ENCODE measurements at places on chromosomes 7 and 10.

- no peak for DNase-seq
Measured at GRCh38 chr7:123054357-123055133, 59.0 kb upstream of the TAS2R16 start.

GRCh38 chr7:93933156-93933555 is 11.6 kb downstream of the GNG11 start:
- DNase-seq: no peak

GRCh38 chr10:63431962-63432797 is 33.6 kb downstream of the JMJD1C start:
- no peak for DNase-seq

DNA sequence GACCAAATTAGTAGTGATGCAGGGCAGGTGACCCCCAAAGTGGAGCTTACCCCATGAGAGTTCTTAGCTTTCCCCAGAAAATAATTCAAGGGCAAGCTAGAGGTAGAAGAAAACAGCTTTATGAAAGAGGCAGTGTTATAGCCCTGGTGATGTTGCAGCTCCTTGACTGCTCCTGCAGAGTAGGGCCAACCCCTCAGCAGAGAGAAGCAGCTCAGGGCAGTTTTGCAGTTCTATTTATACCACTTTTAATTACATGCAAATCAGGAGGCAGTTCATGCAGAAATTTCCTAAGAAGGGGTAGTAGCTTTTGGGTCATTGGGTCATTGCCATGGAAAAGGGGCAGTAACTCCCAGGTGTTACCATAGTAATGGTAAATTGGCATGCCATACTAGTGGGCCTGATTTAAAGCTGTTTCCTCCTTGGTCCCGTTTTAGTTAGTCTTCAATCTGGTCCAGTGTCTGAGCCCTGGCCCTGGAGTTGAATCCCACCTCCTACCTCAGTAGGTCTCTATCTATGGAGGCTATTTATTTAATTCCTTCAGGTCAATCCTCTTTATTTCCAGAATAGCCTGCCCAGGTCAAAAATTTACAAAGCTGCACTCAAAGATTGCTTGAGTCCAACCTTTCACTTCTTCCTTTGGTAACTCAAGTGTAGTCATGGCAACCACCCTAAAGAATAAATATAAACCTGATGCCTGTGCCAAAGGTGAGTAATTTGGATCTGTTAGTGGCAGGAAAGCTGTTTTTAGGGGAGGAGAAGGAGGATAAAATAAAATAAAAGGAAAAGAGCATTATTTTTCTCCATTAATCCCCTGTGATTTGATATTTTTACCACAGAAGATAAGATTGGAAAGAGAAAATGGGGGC is 29.5 kb downstream of the PLXDC2 start:
- no peak for DNase-seq

DNA sequence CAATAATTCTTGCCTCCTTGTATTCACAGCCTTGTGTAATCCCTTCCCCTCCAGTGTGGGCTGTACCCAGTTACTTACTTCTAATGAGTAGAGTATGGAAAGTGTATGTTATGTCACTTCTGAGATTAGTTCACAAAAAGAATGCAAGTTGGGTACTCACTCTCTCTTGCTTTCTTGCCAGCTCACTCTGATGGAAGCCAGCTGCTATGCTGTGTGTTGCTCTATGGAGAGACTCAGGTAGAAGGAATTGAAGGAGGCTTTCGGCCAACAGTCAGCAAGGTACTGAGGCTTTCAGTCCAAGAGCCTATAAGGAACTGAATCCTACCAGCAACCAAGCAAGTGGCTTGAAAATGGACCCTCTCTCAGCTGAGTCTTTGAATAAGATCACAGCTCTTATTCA is 9.7 kb upstream of the BICC1 start:
- DNase-seq: no peak

- DNase-seq: peak; percentile 25
Measured at GRCh38 chr7:23467291-23467805, 2.9 kb downstream of the IGF2BP3 start.

- DNase-seq: no peak
Measured at GRCh38 chr7:37920305-37920848, at the start of gene EPDR1. TSS of gene EPDR1 (plus strand) at chr7:37920640. CDS start at chr7:37920940, 300 bp downstream.

GRCh38 chr7:86778271-86778670 is 134.6 kb downstream of the GRM3 start:
- DNase-seq: no peak

GRCh38 chr7:67018940-67019339 is 22.3 kb downstream of the TYW1 start:
- DNase-seq: no peak

- no peak for DNase-seq
Measured at GRCh38 chr10:120483651-120484301, 26.7 kb downstream of the PLPP4 start.

DNA sequence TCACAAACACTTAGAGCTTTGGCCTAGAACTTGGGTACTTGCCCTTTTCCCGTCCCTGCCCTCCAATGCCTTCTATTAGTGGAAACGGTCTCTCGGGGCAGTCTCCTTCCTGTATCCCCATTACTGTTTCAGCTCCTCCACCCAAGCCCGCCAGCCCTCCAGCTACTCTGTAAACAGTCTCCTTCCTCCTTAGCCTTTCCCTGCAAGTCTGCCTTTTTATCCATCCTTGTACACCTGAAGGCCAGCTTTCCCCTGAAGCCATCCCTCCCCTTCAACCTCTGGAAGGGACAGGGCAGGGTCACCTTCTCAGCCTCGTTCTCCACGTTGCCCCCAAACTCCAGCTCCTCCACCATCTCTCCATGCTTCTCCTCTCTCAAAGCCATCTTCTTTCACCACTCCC is 108.1 kb upstream of the ZNF746 start:
- no peak for DNase-seq

DNA sequence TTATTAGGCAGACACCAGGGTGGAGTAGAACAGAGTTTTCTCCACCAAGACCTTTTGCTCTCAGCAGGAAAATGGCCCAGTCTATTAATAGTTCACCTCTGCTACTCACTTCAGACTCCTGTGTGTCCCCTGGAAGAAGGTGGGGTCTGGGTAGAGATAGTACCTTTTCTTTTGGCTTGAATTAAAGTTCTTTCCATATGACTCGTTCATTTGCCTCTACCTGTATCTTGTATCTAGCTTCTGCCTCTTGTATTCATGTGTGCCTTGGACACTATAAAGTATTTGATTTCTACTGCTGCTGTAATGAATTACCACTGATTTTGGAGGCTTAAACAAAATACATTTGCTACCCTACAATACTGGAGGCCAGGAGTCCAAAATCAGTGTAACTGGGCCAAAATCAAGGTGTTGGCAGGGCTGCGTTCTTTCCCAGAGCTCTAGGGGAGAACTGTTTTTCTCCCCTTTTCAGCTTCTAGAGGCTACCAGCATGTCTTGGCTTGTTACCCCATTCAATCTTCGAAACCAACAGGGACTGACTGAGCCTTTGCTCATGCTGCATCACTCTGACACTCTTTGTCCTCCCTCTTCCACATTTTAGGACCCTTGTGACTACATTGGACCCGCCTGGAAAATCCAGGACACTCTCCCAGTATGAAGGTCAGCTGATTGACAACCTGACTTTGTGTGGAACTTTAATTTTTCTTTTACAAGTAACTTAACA is 155.6 kb upstream of the PRSS58 start:
- no peak for DNase-seq

GRCh38 chr10:31120392-31120791 is 88.7 kb upstream of the ZNF438 start:
- DNase-seq: no peak

DNA sequence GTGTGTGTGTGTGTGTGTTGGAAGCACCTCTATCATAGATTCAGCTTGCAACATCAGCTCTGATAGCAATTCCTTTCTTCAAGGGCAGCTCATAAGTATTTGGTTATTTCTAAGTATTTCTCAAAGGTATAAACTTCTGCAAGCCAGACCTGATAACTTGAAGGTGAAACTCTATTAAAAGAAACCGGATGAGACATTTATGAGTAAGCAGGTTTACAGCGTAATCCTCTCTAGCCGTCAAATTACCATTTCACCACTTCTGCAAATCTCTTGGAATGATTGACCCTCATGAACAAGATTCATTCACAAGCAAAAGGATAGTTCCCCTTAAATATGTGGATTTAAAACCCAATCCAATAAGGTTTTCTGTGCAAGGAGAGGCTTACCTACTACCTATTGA is 23.1 kb downstream of the PDE1C start:
- DNase-seq: no peak

DNA sequence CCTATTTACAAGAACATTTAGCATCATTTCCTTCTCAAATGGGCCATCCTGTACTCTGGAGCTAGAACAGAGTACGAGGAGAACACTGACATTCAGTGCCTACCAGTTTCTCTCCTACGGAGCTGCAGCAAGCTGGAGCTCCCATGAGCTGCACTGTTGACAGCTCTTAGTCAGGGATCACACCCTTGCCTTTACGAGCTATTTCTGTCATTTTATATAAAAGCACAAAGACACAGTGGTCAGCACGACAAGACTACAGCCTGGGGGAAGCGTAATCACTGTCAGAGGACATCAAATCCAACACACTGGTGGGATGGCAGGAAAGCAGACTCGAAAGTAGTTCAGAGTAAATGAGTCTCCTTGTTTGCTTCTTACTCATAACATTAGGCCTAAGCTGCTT is 2.7 kb downstream of the CDCA7L start:
- no peak for DNase-seq

GRCh38 chr10:80141696-80142460 is 9.3 kb downstream of the PLAC9 start:
- no peak for DNase-seq

DNA sequence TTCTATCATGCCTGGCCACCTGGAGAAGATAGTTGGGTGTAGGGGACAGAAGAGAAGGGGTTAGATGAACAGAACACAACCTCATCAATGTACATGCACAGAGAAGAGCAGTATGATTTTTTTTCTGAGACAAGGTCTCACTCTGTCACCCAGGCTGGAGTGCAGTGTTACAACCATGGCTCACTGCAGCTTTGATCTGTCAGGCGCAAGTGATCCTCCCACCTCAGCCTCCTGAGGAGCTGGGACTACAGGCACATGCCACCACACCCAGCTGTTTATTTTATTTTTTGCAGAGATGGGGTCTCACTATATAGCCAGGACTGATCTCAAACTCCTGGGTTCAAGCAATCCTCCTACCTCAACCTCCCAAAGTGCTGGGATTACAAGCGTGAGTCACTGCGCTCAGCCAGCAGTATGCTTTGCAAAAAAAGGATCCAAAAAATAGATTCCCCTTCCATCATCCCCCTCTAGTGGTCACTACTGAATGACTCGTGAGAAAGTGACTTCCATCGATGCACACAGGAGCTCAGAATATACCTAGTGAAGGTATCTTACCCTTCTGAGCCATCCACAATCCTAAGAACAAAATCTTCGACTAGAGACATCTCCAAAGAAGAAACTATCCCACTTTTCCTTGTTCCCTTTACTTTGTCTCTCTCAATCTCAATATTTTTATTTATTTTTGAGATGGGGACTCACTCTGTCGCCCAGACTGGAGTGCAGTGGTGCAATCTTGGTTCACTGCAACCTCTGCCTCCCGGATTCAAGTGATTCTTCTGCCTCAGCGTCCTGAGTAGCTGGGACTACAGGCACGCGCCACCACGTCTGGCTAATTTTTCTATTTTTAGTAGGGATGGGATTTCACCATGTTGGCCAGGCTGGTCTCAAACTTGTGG is 21.0 kb downstream of the ZCWPW1 start:
- peak; percentile 64 for DNase-seq

GRCh38 chr10:93095225-93095624 is 21.5 kb downstream of the CYP26A1 start:
- DNase-seq: no peak

DNA sequence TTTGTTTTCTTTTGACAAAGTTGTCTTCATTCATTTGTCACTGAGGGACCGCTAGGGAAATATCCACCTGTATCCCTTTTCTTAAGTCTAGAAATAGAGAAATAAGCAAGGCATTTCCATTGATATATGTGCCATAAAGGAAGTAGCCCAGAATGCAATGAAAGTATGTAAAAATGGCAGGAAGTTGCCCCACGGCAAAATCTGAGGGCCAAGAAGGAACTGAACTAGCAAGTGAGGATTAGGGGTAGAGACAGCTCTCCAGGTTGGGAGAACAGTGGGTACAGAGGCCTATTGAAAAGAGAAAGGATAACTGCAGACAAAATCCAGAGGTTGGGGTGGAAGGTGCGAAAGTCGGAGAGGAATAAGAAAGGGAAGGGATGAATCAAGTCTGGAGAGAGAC is 56.6 kb upstream of the TOMM7 start:
- no peak for DNase-seq

DNA sequence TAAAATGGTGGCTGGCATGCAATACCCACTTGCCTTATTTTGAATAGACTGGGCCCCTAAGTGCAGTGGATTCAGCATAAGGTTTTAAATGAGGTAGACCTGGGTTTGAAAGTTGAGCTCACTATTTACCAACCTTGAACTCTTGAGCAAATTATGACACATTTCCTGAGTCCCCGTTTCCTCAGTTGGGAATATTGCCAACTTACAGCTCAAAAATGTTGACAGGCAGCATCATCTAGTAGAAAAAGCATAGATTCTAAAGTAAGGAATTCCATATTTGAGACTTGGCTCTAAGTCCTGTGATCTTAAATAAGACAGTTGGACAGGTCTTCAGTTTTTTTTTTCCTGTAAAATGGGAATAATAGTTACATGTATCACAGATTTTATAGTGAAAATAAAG is 305.5 kb downstream of the ACTR3B start:
- no peak for DNase-seq

DNA sequence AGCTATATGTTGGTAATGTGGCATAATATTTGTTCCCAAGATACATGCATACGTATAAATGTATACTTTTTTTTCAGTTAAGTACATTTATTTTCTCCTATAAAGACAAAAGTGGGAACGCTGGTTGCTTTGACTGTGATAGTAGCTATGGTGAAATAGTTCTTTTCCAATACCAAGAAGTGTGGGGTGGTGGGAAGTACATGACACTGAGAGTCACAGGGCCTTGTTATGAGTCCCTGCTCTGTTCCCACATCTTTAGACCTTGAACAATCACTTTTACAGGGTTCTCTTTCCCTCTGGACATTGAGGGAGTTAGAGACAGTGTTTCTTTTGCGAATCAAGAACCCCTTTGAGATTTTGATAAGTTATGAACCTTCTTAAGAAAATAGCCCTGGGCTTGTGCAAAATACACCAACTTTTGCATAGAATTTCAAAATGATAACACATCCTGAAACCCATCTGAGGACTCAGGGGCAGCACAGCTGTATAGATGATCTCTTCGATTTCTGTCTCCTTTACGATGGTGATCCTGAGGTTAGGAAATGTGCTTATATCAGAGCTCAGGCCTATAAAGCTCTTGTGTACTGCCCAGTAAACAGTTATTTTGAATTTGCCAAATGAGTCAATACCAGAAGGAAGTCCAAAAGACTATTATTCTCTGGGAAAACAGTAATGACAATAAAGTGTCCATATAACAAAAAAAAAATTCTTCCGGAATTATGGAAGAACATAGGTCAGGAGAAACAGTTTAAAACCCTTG is 1.1 kb downstream of the LMOD2 start:
- no peak for DNase-seq

DNA sequence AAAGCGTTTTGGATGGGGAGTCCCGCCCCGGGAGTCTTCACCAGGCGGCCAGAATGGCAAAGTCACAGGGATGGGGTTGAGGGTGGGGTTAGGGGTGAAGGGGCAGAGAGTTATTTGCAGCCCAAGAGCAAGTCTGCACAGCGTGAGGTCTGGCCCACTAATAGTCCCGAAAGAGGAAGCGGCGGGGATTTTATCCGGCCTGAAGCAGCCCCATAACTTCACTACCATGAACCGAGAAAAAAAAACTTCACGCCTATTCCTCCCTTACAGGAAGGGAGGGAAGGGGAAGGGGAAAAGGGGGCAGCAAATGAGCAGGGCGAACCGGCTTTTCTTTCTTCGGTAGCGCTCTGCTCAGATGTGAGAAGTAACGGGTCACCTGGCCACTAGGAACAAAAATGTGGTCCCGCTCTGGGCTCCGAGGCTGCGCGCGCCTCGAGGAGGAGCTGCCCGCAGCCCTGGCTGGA is 712 bp downstream of the ITPRIP start:
- no peak for DNase-seq

- DNase-seq: no peak
Measured at GRCh38 chr10:116990276-116990800, 14.6 kb downstream of the SHTN1 start.

Measured in CD4-positive, CD25-positive, alpha-beta regulatory T cell (primary cell).